Activated T-helper 2 cell treated with anti-CD3 and anti-CD28 coated beads, Interferon-gamma antibody, Interleukin-2, Interleukin-4, amounts not matched to agents 10 μg/mL and 5 μg/mL and 100 μg/mL, durations not matched to agents 14 hours and 24 hours and 36 hours (primary cell): ENCODE measurements at places on chromosomes 1 and 21. TPM values are rescaled to one million over a fixed set of nuclear protein-coding genes. Genes with fewer than 3 reads are reported as not detected.

PTPRC gene
- 321 and 333 TPM in 2 replicates for total RNA-seq

POFUT2 gene
- 14.1 and 16.1 TPM in 2 replicates for total RNA-seq

FPGT gene
- 9.2 and 11.6 TPM in 2 replicates for total RNA-seq

PAX7 gene
- total RNA-seq = not detected in 2 replicates

BGLAP gene
- total RNA-seq = 1.7 and 2.2 TPM in 2 replicates

PCSK9 gene
- 0.05 and 0.07 TPM in 2 replicates for total RNA-seq

DNA sequence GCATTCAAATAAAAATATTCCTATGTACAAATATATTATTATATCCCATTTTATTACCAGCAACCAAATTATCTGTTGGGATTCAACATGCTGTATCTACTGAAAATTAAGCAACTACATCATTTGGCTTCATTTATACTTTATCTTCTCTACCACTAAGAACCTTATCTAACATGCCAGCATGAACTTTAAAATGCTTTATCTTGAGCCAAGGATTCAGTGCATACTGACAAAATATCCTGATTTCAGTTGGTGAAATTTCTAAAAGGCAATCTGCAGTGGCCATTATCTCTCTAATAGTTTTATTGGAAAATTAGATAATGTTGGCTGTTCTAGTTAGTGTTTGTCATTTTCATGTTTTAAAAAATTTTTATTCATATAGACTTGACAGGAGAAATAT is 1149.9 kb downstream of the KCNT2 start:
- DNase-seq = no peak
- H3K4me1 ChIP-seq = no peaks in the 10 kb centered on the region
- H3K36me3 ChIP-seq = no peaks in the 10 kb centered on the region
- H3K4me3 ChIP-seq = no peak overlapping the region

- H3K27me3 ChIP-seq = no peaks in the 10 kb centered on the region
- no peak overlapping the region for H3K4me3 ChIP-seq
- no peak overlapping the region for H3K27ac ChIP-seq
- no peak for DNase-seq
Measured at GRCh38 chr1:60421965-60422364, 348.4 kb upstream of the C1orf87 start.

- no peak overlapping the region for H3K27ac ChIP-seq
- H3K4me1 ChIP-seq = no peaks in the 10 kb centered on the region
- no peaks in the 10 kb centered on the region for H3K27me3 ChIP-seq
- DNase-seq = no peak
- H3K36me3 ChIP-seq = no peaks in the 10 kb centered on the region
Measured at GRCh38 chr1:38173157-38173831, 126.7 kb upstream of the POU3F1 start.

- H3K4me3 ChIP-seq = no peak overlapping the region
- peaks cover 5% of the 10 kb centered on the region for H3K27me3 ChIP-seq
- no peak overlapping the region for H3K27ac ChIP-seq
- H3K36me3 ChIP-seq = no peaks in the 10 kb centered on the region
- H3K4me1 ChIP-seq = peaks cover 7% of the 10 kb centered on the region
Measured at GRCh38 chr21:17451364-17451891, 61.4 kb upstream of the CXADR start.

- H3K27ac ChIP-seq = no peak overlapping the region
- no peaks in the 10 kb centered on the region for H3K36me3 ChIP-seq
- no peak overlapping the region for H3K4me3 ChIP-seq
- H3K4me1 ChIP-seq = no peaks in the 10 kb centered on the region
- H3K27me3 ChIP-seq = peaks cover 3% of the 10 kb centered on the region
Measured at GRCh38 chr1:114549137-114549536, 32.3 kb downstream of the BCAS2 start.

DNA sequence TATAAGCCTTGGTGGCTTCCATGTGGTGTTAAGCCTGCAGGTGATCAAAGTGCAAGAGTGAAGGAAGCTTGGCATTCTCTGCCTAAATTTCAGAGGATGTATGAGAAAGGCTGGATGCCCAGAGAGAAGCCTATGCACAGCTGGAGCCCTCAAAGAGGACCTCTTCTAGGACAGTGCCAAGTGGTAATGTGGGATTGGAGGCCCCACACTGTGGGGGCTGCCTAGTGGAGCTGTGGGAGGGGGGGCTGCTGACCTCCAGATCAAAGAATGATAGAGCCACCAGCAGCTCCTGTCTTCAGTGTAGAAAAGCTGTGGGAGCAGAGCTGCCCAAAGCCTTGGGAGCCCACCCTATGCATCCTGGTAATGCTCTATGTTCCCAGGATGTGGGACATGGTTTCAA is 1512.7 kb upstream of the TPTE start:
- no peak for DNase-seq
- no peak overlapping the region for H3K4me3 ChIP-seq
- no peak overlapping the region for H3K27ac ChIP-seq
- H3K4me1 ChIP-seq = no peaks in the 10 kb centered on the region

DNA sequence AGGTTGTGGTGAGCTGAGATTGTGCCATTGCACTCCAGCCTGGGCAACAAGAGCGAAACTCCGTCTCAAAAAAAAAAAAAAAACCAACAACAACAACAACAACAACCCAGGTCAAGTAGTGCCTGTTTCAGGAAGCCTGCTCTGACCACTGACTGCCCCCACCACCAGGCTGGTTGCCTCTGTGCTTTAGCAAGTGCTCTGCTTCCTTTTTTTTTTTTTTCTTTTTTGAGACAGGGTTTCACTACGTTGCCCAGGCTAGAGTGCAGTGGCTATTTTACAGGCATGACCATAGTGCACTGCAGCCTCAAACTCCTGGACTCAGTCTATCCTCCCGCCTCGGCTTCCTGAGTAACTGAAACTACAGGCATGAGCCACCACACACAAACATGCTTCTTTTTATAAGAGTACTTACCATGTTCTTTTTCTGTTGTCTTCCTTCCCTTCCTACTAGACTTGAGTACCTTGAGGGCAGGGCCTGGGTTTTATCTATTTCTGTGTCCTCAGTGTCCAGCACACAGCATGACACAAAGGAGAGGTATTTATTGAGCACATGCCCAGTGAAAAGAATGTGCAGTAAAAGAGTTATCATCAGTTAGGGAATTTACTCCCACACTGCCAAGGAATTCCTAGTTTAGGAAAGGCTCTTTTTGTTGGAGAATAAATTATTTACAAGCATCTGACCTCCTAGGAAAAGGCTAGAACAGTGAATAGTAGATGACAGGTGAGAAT is 9.9 kb upstream of the COA7 start:
- no peak for DNase-seq
- H3K27ac ChIP-seq = no peak overlapping the region
- peaks cover 7% of the 10 kb centered on the region for H3K4me1 ChIP-seq
- H3K4me3 ChIP-seq = no peak overlapping the region
- H3K36me3 ChIP-seq = no peaks in the 10 kb centered on the region
- peaks cover 5% of the 10 kb centered on the region for H3K27me3 ChIP-seq

- DNase-seq = no peak
- no peaks in the 10 kb centered on the region for H3K4me1 ChIP-seq
- H3K36me3 ChIP-seq = no peaks in the 10 kb centered on the region
Measured at GRCh38 chr1:114218361-114219171, 64.9 kb upstream of the SYT6 start.

GRCh38 chr1:228315484-228315944 is 91.1 kb downstream of the TRIM11 start:
- H3K27ac ChIP-seq = no peak overlapping the region
- H3K4me1 ChIP-seq = no peaks in the 10 kb centered on the region
- no peaks in the 10 kb centered on the region for H3K36me3 ChIP-seq
- no peaks in the 10 kb centered on the region for H3K27me3 ChIP-seq
